Neural crest cell (in vitro differentiated cells): ENCODE measurements at places on chromosomes 5 and 9.

GRCh38 chr9:120137186-120137840, 442.7 kb downstream of the CDK5RAP2 start:
- no peak for DNase-seq

- no peak for DNase-seq
These were observed 304.6 kb upstream of the DMRT1 start for GRCh38 chr9:536597-537511.

DNA sequence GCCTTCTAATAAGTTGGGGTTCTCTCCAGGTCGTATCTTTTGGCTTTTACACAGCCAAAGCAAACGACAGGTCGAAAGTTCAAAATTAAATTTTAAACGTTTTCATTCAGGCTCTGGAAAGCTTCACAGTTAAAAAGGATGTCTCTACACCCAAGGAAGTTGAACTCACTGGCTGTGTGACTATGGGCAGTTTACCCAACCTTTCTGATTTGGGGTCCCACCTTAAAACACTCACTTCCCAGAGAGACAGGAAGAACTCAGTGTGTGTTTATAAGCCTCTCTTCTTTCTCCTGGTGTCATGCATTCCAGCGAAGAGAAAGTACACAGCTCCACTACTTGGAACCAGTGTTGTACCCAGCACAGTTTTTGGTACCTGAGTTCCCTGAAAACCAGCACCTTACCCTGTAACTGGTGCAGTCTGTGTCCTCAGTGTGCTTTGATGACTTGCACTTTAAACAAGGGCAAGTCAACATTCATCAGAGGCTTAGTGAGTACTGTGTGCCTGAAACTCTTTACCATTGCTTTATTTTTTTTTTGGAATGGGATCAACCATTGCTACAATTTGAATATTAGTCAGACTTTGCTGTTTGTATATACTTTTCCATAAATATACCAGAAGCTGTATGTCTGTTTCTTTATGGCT, 1.7 kb downstream of the SRD5A1 start:
- no peak for DNase-seq

DNA sequence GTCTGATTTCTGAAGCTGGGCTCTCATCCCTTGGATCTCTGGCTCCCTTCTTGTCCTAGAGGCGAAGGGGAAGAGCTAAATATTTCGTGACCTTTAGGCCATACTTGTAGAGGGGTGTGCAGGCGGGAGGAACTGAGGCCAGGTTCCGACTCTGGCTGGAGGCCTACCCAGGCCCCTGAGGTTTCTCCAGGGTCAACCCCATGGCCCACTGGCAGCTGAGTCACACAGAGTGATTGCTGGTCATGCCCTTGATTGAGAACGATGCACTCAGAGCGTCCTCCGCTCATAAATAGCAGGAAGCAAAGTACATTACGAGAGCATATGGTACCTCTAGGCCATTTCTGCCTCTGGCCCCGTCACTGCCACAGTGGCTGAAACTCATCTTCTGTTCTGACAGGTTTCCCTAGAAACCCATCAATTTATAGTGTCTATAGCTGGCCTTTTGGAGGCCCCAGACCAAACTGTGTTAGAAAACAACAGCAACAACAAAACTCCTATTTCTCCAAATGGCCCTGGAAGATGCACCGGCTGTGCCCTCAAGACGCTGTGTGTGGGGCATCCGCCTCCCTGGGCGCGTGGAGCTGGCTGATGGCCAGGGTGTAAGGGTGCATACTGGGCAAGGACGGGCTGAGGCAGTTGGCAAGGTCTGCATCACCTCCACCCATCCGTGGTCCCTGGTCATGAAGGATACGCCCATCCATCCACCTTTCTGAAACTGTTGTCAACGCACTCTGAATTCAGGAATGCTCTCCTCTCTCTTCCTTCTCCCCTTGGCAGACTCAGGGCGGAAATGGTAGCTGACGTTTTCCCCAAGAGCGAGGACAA, 32.9 kb upstream of the FCN1 start:
- no peak for DNase-seq

- no peak for DNase-seq
These were observed 115.6 kb upstream of the COL5A1 start for GRCh38 chr9:134525841-134526583.

DNA sequence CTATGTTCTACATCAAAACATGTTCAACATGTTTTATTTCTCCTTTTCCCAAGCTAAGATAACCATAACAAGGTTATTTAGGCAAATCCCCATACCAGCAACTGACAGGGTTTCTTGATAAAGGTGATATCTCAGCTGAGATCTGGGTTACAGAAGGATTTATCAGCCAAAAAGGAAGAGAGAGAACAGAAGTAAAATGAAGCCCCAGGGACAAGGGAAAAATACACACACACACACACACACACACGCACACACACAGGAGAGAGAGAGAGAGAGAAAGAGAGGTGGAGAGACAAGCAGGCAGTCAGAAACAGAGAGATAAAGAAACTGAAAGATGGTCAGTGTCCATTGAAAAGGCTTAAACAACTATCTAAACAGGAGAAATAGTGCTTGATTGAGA, 19.7 kb upstream of the MLLT3 start:
- no peak for DNase-seq

DNA sequence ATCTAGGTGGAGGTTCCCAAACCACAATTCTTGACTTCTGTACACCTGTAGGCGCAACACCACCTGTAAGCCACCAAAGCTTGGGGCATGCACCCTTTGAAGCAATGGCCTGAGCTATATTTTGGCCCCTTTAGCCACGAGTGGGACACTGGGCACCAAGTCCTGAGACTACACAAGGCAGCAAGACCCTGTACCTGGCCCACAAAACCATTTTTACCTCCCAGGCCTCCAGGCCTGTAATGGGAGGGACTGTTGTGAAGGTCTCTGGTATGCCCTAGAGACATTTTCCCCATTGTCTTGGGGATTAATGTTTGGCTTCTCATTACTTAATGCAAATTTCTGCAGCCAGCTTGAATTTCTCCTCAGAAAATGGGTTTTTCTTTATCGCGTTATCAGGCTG, 24.6 kb upstream of the FAM151B start:
- DNase-seq = no peak

- no peak for DNase-seq
These were observed 53.9 kb downstream of the WDR36 start for GRCh38 chr5:111146053-111146452.

DNA sequence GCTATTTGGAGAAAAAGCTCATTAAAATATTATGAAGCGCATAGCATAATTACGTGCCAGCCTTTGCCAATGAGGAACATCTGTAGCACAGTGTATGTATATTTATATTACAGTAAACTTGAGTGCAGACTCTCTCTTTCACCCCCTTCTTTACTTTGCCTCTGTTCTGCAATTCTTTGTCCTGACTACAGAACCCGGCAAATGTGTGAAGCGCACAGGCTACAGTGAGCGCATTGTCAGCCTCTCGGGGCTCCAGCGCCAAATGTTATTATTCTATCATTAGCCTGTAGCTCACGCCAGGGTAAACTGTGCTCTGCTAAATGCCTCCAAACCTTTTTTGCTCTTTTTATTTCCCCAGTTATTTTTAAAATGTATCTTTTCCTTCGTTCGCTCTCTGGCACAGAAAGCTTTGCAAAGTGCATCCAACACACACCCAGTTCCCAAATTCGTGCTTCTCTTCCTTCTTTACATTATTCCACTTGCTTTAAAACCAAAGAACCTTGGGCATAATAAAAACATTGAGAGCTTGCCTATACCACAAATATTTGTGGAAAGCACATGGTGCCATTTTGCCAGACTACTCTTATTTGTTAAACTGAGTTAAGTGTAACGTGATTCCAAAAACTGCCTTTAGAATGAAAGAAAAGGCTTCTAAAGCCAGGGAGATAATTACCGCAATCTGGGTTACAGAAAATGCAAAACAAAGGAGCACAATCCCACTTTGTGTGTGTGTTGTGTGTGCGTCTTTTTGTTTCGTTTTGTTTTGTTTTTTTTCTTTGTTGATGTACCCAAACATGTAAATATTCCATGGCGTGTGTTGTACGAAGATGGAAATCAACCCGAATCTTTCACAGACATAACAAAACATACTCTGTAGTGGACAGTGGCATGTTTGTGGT, 164.1 kb upstream of the MPDZ start:
- no peak for DNase-seq

DNA sequence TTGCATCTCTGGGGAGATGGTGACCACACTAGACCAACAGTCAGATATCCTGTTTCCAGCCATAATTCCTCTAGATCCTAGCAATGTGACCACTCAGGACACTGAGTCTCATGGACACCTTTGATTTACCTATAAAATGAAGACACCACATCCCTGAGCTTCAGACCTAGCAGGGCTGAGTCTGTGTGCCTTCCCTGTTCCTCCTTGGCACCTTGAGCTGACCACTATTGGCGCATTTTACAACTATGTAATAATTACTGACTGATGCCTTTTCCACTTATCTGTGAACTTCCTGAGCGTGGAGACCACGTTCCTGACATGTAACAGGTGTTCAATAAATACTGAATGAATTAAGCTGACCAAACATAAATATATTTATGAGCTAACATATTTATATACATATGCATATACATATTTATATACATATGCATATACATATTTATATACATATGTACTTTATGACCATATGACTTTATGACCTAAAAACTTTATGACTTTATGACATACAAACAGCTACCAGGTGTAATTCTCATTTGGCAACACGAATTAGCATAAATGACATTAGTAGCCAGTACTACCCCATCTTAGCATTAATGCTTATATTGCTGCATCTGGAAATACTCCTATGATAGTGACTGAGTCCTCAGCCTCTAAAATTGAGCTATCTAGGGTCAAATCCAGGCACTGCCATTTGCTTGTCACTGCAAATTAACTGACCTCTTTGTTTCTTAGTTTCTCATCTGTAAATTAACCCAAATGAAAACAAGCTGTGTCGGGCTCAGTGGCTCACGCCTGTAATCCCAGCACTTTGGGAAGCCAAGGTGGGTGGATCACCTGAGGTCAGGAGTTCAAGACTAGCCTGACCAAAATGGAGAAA, 150.6 kb downstream of the GNA14 start:
- DNase-seq = no peak

GRCh38 chr9:93077811-93078210, 18.2 kb upstream of the CARD19 start:
- no peak for DNase-seq

- no peak for DNase-seq
These were observed at the start of gene HAVCR1 for GRCh38 chr5:157059093-157059539. TSS of gene HAVCR1 (minus strand) at chr5:157059116. CDS start at chr5:157057943, 1,173 bp downstream.

- no peak for DNase-seq
These were observed 100.3 kb upstream of the APC start for GRCh38 chr5:112637343-112637742.

DNA sequence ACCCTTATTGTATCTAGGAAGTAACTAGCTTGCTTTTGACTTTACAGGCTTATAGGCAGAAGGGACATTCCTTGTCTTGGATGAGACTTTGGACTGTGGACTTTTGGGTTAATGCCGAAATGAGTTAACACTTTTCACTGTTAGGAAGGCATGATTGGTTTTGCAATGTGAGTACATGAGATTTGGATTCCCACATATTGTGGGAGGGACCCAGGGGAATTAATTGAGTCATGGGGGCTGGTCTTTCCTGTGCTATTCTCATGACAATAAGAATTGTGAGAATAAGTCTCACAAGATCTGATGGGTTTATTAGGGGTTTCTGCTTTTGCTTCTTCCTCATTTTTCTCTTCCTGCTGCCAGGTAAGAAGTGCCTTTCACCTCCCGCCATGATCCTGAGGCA, 417.5 kb downstream of the HINT1 start:
- no peak for DNase-seq

- no peak for DNase-seq
These were observed 38.3 kb downstream of the TRIO start for GRCh38 chr5:14181299-14181968.

DNA sequence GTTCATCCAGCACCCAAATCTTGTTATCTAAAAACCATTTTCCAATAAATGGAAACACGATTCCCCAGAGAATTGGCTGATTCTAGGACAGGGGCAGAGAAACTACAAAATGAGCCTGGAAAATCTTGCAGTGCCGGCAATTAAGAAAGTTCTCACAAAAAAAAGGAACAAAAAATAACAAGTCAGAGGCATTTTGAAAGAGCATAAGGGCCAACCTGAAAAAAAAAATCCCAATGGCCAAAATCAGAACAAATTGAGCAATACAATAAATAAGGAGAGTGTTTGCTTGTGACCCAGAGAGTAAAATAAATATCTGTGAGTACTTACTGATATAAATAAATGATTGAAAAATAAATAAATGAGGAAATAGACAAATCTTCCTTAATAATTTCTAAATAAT, 55.1 kb upstream of the S1PR3 start:
- DNase-seq = no peak

DNA sequence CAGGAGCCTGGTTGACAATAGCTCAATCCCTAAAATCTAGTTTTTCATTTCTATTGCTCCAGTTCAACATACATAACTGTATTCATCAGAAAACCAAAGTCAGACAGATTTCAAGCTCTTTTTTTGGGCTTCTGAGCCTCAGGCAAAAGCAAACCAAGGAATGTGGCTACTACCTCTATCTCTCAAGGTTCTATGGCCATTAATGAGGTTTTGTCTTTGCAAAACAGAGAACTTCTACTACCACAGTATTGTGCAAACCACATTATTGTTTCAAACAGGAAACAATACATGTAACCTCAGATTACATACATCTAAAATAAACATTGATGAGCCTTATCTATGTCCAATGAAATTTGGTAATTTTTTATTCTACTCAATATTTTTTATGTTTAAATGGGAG, 35.5 kb upstream of the FTMT start:
- DNase-seq = no peak

- no peak for DNase-seq
These were observed 83.2 kb upstream of the SMIM15 start for GRCh38 chr5:61245486-61245885.

DNA sequence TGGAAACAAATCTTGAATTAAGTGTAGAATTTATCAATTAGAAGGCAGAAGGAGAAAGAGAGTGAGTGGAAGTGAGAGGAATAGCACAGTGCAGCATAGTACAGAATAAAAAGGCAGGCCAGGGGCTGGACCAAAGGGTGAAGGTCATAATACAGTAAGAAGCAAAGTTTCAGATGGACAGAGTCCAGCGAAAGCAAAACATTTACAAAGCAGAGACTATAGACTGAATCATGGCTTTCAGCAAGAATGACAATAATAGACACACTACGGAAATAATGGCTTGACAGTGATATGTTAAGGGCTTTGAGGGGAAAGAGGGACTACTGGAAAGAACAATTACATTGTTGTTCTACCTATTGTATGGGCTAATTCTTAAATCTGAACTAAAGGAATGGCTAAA, 249.0 kb upstream of the CHD1 start:
- no peak for DNase-seq

DNA sequence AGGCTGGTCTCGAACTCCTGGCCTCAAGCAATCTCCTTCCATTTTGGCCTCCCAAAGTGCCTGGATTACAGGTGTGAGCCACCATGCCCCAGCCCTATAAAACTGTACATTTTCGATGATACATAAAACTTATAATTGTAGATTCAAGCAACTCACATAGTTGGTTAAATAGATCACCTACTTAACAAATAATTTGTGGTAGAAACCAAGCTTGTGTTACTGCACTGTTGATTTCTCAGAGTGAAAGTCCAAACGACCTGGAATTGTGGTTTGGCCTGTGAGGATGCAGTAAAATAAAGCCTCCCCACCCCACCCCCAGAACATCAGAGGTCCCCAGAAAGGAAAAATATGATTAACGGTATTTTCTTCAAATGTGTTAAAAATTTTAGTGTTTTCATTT, 92.7 kb downstream of the TRIO start:
- DNase-seq = no peak

GRCh38 chr9:69260161-69260560, 64.9 kb upstream of the ENTREP1 start:
- no peak for DNase-seq

- DNase-seq = no peak
These were observed 130.0 kb downstream of the CACNA1B start for GRCh38 chr9:138007566-138007917.

- DNase-seq = no peak
These were observed 45.1 kb upstream of the ROR2 start for GRCh38 chr9:91995000-91995655.
